Bone marrow (tissue), 2 donors: ENCODE measurements at places on chromosomes 3 and 15.

DNA sequence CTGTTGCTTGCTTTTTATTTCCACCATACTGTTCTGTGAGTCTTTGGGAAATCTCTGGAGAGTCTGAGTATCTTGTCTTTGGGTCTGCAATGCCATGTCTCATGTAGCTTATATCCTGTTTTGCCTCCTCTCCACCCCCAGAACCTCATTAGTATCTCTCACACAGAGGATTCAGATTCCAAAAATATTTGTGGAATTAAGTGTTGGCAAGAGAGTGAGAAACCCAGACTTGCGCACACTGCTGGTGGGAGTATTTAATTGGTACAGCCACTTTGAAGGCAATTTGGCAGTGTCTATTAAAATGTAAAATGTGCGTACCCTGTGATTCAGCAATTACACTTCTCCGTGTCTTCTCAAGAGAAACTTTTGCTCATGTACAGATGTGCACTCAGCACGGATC is 68.6 kb downstream of the ZNF621 start:
- no peak for DNase-seq

DNA sequence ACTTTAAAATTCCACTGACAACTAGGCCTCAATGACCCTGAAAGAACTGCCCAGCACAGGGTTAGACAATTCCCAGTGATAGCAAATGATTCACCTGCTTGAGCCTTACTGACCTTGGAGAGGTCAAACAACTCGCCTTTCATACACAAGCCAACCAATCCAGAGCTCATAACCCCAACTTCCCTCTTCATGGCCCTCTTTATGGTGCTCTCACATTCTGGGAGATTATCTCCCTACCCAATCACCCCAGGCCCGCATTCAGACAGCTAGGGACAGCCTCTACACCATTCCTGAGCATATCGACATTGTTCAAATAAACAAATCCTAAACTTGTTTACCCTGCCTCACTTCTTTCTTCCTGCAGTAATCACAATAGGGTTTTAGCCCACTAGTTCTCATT is 32.2 kb upstream of the COLQ start:
- DNase-seq = no peak

GRCh38 chr15:100463515-100463914 is 65.2 kb downstream of the CERS3 start:
- DNase-seq = no peak

GRCh38 chr3:39147711-39148434 is 5.5 kb downstream of the CSRNP1 start:
- DNase-seq = peak; percentile 88

- no peak for DNase-seq
These were observed 219.9 kb downstream of the CHST2 start for GRCh38 chr3:143339451-143339850.

DNA sequence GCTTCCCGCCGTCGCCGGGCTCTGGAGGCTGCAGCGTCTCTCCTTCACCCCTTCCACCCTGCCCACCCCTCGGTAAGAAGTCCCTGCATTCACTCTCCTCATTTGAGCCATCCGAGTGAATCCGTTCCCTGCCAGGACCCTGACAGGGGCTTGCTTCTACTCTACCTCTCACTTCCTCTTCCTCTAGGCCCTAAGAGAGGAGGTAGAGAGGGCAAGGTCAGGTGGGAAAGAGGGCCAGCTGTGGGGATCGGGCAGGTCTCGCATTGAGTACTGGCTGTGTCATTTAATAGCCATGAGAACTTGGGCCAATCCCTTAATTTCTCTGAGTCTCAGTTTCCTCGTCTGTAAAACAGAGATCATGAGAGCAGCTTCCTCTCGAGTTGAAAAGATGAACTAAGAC is 283.6 kb downstream of the UACA start:
- DNase-seq = no peak

- DNase-seq = no peak
These were observed 5.4 kb downstream of the VIPR1 start for GRCh38 chr3:42507761-42508335.

GRCh38 chr15:55743729-55744655 is 1.0 kb upstream of the PRTG start:
- no peak for DNase-seq

DNA sequence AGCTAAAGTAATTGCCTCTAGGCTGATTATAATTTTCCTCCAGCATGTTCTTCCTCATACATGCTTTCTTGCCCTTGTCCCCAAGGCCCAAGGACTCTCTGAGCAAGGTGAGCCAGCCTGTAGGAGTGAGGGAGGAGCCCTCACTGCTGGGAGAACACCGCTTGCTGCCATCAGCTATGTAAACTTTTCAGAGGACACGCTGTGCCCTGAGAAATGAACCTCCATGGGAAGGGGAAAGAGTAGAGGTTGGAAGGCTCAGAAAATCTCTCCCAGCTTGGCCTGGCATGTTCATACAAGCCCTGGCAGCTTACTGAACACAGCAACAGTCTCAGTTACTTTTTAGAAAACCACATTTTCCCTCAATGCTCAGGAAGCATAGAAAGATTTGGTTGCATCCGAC is 103.0 kb upstream of the SLC24A5 start:
- no peak for DNase-seq

GRCh38 chr3:171784937-171785336 is 25.3 kb downstream of the PLD1 start:
- no peak for DNase-seq

- DNase-seq = no peak
These were observed 218.5 kb upstream of the TTC14 start for GRCh38 chr3:180383332-180384020.

DNA sequence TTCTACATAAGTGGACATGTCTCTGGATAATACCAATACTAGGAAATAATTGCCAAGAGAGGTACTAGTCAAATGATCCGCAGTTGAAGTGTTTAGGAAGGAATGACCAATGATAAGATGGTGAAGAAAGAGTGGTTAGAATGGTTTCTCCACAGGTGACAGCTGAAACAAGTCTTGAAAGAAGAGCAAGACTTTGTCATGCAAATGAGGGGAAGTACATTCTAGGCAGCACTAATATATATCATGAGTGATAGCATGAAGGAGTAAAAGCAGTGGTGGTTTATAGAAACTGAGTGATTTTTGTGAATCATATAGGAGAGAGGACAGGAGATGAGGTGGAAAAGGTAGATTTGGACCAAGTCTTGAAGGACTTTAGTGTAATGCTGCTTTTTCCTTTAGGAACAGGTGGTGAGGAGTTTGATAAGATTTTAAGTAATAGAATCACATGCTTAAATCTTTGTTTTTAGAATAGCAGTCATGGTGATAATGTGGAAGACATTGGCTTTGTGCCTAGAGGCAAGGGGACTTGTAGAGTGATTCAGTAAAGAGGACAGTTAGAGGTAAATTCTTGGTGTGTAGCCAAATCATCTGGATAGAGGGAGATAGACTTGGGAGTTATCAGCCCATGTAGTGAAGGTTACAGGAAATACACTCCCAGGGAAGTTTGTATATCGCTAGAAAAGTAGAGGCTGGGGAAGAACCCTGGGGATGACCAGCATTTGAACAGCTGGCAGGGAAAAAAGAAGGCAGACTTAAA is 31.9 kb downstream of the SLMAP start:
- DNase-seq = no peak

- DNase-seq = no peak
These were observed 558 bp downstream of the DTWD1 start for GRCh38 chr15:49621401-49621811.

DNA sequence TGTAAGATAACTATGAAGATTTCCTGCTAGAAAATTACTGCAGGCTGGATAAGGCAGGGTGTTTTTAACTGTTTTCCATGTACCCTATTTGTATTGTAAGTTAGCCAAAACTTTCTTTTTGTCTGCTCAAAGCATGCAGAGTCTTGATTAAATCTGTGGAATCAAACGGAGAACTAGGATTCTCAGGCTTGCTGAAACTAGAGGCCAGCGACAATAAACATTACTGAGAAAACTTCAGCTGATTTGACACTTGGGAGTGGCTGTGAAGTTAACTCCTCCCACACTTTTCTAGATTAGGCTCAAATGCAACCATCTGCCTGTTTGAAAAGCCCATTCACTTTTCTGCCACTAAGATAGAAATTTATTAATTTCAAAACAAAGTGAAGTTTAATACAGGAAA is 153.2 kb upstream of the FRMD4B start:
- DNase-seq = no peak

- no peak for DNase-seq
These were observed 235.3 kb upstream of the MME start for GRCh38 chr3:154844863-154845262.

DNA sequence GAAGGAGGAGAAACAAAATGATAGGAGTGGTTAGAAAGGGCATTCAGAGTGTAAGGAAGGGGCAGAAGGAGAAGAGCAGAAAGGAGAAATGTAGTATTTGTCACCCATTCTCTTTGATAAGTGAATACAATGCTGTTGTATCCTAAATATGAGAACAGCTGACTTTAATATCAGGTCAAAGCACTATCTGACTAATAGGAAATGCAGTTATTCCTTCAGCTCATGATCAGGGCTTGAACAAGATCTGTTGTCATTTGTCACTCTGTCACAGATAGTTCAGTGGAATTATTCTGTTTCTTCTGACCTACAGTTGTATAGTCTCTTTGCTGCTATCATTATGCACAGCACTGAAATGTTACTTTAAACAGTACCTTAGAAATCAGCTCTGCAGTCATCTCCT is 149.4 kb downstream of the FRMD5 start:
- DNase-seq = no peak

DNA sequence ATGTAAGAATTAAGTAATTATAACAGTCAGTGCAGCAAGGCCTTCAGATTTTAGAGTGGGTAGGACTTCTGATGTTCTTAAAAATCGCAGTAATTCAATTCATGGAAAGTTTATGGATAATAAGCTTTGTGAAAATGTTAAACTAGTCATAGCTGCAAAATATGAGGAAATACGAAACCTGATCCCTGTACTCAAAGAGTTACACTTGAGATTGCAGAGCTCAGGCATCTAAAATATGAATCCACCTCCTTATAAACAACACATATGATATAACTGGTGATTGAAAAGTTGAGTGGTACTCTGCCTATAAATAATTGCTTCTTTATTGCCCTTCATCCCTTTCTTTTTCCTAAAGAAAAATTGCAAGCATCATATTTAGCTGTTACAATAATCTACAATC is 473.3 kb downstream of the OTOL1 start:
- DNase-seq = no peak

DNA sequence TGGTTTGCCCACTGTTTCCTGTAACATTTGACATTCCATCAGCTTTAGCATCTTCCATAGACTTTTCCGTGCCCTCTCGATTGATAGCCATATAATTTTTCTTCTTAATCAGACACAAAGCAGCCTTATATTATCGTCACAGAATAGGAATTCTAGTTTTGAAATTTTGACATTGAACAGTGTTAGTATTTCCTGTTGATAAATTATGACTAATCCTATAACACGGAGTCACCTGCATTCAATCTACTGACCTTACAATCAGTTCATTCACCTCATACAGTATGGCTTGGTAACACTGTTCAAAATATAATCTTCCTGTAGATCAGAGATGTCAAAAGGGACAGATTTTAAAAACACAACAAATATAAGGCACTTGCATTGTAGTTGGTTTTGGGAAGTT is 423.7 kb downstream of the C3orf38 start:
- DNase-seq = no peak

DNA sequence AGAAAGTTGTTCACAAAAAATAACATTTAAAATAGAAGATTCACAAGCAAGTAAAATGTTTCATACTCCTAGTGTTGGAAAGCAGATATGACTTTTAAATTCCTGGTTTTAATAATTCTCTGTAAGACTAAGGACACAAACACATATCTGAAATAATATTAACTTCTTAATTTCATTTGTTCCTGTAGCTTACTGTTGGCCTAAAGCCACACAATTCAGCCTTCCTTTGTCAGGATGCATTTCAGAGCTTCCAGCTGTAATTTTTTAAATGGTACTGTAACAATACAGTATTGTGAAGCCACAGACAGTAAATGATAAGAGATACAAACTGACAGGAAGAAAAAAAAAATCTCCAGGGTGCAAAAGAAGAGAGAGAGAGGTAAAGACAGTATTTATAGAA is 84.2 kb downstream of the TMCC1 start:
- no peak for DNase-seq

DNA sequence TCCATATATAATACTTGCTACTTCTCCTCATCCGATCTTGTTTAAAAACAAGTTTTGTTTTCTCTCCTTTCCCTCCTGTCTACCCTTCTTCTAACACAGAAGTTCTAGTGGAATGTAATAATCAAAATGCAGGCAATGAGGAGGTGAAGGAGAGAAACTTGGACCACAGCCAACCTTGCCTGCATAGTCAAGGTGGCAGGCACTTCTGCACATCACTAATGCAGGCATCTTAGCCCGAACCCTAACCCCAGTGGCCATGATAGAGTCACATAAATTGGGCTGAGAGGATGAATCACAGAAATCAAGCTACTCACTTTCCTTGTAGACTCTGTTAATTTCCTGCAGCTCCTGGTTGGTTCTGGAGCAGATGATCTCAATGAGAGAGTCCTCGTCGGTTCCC is 41.0 kb downstream of the ANXA2 start:
- no peak for DNase-seq

- no peak for DNase-seq
These were observed 153.8 kb downstream of the SEMA6D start for GRCh38 chr15:47870956-47871625.

DNA sequence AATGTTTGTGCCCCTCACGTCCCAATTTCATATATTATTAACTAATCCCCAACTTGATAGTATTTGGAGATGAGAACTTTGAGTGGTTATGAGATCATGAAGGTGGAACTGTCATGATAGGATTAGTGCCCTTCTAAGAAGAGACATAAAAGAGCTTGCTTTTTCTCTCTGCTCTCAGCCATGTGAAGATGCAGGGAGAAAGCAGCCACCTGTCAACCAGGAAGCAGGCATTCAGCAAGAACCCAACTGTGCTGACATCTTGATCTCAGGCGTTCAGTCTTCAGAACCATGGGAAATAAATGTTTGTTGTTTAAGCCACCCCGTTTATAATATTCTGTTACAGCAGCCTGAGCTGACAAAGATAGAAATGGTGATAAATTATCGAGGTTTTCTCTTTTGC is 278.7 kb upstream of the KCNMB2 start:
- no peak for DNase-seq

GRCh38 chr15:71802770-71803169 is 7.6 kb upstream of the NR2E3 start:
- DNase-seq = no peak

- DNase-seq = peak; percentile 98
These were observed 8.1 kb downstream of the PPM1M start for GRCh38 chr3:52253314-52254304.

- DNase-seq = no peak
These were observed 963.7 kb downstream of the PLOD2 start for GRCh38 chr3:145197051-145197820.
